Tibial nerve (tissue), 4 donors: ENCODE measurements at places on chromosomes 12 and 14.

DNA sequence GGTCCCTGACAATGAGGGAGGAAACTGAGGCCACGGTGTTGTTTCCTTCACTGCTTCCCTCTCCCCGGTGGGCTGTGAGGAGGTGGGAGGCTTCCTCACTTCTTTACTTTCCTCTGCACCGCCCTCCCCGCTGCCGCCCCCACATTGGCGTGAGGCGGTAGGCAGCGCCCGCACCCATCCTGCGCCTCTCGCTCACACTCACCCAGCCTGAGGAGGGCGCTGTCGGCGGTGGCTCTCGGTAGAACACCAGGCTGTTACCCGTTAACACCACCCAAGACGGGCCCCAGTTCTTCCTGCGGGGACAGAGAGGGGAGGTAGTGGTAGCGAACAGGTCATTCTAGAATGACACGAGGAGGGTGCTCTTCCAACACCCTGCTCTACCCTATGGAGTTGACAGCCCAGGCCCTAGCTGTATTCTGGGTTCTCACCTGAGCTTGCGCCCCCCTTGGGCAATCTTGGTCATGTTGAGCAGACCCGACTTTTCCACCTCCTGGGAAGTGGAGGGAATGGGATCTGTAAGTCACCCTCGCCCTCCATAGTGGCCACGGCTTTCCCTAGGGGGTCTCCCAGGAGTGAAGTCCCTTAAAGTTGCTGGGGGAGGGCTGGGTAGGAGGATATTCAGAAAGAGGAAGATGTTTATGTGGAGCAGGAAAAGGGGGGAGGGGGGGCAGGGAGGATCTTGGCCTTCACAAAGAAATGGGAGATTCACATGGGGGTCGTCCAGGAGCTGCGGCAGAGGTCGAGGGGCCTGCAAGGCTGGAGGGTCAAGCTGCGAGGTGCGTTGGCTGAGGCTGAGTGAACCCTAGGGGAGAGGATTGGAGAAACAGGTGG lies 3.3 kb downstream of the ARHGAP9 start:
- DNase-seq, result no peak

GRCh38 chr14:54425537-54426274 lies 15.5 kb downstream of the CNIH1 start:
- DNase-seq, result no peak

DNA sequence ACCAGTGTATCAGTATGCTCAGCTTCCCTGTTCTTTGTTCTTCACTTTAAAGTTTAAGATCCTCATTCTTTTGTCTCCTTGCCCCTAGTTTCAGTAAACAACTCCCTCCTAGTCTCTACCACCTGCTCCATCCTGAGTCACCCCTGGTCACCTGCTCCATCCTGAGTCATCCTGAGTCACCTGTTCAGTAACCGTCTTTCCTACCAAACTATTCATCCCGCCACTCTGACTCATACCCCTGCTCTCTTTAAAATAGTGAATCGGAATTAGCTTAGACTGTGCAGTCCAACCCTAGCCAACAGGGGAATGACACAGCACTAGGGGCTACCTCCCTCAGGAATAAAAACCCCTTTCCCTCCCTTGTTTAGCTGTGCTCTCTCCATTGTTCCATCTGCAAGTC lies 888.1 kb upstream of the MDGA2 start:
- DNase-seq, result no peak

GRCh38 chr12:18139254-18139653 lies 49.3 kb upstream of the RERGL start:
- no peak for DNase-seq

- peak; percentile 26 for DNase-seq
Observed at GRCh38 chr14:92409043-92409442, 86.1 kb downstream of the SLC24A4 start.

DNA sequence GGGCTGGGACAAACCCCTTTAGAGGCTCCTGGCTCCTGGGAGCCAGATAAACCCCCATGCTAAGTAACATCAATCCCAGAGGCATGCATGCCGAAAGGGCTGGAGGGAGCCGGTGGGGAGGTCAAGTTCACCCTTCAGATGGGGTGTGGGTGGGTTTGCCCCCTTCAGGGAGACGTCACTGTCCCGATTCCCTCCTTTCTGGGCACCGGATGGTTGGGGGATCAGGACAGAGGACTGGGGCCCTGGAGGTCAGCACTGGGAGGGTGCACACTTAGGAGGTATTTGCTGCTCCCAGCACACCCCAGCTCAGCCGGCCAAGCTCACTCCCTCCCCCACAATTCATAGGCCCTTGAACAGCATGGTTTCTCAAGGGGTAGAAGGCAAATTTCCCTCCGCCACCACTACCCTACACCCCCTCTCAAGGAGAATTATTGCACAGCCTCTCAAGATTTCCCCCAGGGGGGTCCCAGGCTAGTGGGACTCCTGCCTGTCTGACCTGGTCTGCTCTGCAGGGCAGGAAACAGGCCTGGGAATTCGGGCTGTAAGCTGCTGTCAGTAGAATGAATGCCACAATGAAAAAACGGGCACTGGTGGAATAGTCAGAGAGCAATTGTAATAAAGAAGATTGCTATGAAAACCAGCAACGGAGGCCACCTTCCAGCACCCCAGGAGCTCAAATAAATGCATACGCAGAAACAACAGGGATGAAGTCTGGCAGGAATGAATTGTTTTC lies 63.5 kb downstream of the GALNT16 start:
- no peak for DNase-seq

DNA sequence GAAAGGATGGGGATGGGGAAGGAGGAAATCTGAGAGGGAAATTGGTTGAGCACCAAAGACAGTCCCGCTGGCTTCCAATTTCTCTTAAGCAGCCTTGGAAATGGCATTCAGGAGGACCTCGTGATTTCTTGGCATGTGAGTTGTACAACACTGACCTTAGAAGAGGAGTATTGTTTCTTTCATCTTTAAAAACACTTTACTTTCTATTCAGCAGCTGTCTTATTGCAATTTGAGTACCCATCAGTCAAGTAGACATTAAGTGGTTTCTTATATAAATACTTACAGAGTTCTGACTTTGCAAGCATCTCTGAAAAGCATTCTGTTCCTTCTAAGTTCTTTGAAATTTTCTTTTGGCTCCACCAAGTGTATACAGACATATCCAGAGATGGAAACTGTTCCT lies 83.2 kb downstream of the LMNTD1 start:
- DNase-seq, result no peak

GRCh38 chr12:19273482-19274330 lies 144.2 kb downstream of the PLEKHA5 start:
- peak; percentile 45 for DNase-seq
